ENCODE measurements at places on chromosomes 3 and 15. TPM values are rescaled to one million over a fixed set of nuclear protein-coding genes. Genes with fewer than 3 reads are reported as not detected.

The NOP10 gene
- total RNA-seq: 64.4 TPM

The IL17RB gene
- total RNA-seq: not detected

- H3K27me3 ChIP-seq: no peaks in the 10 kb centered on the region
- peaks cover 46% of the 10 kb centered on the region for H3K4me1 ChIP-seq
These were observed 145.4 kb downstream of the AKAP13 start for GRCh38 chr15:85525755-85526154.

The KNL1 gene
- total RNA-seq: 0.21 TPM

DNA sequence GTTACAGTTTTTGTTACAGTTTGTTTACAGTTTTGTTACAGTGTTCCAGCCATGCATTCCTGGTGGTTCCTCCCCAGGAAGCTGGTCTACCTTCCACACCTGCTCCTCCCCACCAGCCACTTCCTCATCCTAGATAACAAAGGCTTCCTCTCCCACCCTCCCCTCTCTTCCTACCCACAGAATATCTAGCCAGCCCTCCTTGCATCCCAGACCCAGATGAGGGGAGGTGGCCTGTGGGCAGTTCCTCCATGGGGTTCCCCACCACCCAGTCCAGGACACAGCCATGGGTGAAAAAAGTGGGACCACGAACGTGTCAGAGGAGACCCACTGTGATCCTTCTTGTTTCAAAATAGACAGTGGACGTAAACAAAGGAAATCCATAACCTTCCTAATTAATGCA lies 122.8 kb upstream of the ABHD17C start:
- H3K4me3 ChIP-seq: no peak overlapping the region
- no peak overlapping the region for H3K27ac ChIP-seq
- no peak for DNase-seq
- no peaks in the 10 kb centered on the region for H3K36me3 ChIP-seq

DNA sequence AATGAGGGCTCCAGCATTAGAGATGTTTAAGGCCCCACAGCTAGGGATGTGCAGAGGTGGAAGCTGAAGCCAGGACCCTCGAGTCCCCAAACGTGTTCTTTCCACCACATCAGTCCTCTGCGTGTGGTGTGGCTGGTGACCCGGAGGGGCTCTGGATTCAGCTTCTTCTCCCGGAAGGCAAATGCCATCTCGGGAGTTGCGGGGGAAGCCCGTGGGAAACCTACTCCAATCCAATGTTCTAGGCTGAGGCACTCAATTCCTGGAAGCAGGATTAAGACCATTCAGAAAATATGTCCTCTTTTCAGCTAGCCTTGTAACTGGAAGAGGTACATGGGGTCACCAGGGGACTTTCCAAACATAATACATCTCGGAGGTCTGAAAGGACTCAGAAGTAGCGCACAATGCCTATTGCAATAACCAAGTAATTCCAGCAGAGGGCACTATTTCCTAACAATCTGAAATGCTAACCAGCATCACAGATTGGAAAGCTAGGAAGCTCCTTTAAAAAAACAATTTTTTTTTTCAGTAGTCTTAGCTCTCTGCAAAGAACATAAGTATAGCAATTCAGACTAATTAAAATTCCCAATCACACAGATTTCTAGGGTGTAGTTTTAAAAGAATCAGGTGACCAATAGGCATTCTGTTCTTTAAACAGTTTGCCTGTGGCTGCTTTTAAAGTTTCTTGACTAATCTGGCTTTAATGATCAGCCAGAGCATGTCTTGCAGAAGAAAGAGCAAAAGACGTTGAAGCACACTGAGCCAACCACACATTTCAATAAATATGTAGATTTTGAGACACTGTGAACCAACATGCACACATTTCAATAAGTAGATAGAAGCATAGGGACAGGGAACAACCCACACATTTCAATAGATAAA lies 36.1 kb downstream of the BNC1 start:
- H3K36me3 ChIP-seq: no peaks in the 10 kb centered on the region
- peak; percentile 58 for DNase-seq
- no peak overlapping the region for H3K4me3 ChIP-seq
- H3K27me3 ChIP-seq: peaks cover 40% of the 10 kb centered on the region
- no peaks in the 10 kb centered on the region for H3K4me1 ChIP-seq

The PCSK6 gene
- total RNA-seq: 2.9 TPM

GRCh38 chr15:48602358-48603122 lies 43.0 kb downstream of the FBN1 start:
- H3K27ac ChIP-seq: no peak overlapping the region
- H3K27me3 ChIP-seq: no peaks in the 10 kb centered on the region
- H3K36me3 ChIP-seq: no peaks in the 10 kb centered on the region

- H3K27me3 ChIP-seq: no peaks in the 10 kb centered on the region
- no peak overlapping the region for H3K4me3 ChIP-seq
- no peaks in the 10 kb centered on the region for H3K36me3 ChIP-seq
- no peak for DNase-seq
- no peak overlapping the region for H3K27ac ChIP-seq
These were observed 337.1 kb upstream of the LRRFIP2 start for GRCh38 chr3:37511463-37511920.

DNA sequence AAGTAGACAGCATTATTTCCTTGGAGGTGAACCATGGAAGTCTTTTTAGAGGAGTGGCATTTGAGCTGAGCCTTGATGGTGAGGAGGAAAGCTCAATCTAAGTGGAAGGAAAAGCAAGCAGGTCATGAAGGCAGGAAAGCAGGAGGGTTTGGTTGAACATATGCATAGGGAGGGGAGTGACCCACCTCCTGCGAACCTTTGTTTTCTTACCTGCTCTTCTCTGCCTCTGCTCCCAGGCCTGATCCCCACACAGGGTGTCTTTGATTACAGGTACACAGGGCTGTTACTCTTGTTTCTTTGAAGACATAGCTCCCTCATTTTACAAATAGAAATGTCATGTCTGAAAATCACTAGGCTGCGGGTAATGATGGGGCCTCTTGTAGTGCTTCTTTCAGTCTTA lies 248.1 kb upstream of the TPRG1 start:
- H3K27ac ChIP-seq: no peak overlapping the region
- no peaks in the 10 kb centered on the region for H3K36me3 ChIP-seq

The DLL4 gene
- not detected for total RNA-seq

GRCh38 chr3:184583578-184584451 lies 22.2 kb downstream of the EPHB3 start:
- H3K27ac ChIP-seq: no peak overlapping the region
- peak overlapping the region; percentile 33 for H3K4me3 ChIP-seq
- peaks cover 14% of the 10 kb centered on the region for H3K27me3 ChIP-seq
- peaks cover 11% of the 10 kb centered on the region for H3K4me1 ChIP-seq
- peaks cover 7% of the 10 kb centered on the region for H3K36me3 ChIP-seq

DNA sequence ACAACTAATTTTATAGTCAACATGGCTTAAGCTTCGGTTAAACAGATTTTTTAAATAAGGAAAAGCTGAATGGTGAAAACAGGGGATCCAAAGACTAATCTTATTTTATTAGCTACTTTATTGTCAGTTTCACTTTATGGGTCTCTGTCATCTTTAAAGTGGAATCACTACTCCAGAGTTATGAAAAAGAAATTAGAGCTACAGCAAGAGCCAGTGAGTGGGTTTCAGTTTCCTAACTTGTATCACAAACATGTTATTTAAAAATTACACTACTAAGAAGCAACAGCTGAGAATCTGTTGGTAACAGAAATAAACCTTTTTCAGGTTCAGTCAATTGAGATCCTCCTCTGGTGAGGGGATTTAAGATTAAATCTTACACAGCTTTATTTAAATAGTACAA lies 10.0 kb downstream of the PHC3 start:
- H3K4me3 ChIP-seq: peak overlapping the region; percentile 44
- H3K27ac ChIP-seq: peak overlapping the region; percentile 36
- no peaks in the 10 kb centered on the region for H3K27me3 ChIP-seq
- peaks cover 63% of the 10 kb centered on the region for H3K4me1 ChIP-seq
- DNase-seq: no peak
- H3K36me3 ChIP-seq: no peaks in the 10 kb centered on the region

DNA sequence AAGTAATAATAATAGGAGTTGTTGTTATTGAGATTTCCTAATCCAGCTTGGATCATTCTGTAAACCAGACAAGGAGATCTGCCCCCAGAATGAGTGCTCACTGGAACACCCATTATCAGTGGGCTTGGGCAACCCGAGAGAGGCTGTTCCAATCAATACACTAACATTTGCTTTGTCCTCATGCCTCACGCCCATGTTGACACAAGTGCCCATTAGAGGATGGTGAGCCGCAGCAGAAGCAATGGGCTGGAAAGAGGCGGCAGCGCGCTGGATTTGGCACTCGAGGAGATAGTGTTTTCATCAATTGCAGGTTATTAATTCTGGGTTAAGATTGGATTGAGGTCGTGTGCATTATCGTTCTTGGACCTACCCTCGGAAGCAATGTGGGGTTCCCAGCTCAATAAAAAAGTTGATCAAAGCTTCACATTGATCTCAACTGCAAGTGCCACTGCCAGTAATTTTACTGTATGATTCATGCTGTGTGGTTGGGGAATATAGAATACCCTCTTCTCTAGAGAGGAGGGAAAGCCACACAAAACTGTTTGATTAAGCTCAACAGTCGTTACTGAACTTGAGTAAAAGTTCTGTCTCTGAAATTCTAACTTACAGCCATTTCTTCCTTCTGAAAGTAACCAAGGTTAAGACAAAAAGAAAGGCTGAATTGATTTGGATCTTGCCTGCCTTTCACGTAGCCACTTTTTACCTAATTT lies 15.7 kb downstream of the LYZL4 start:
- H3K4me1 ChIP-seq: peaks cover 12% of the 10 kb centered on the region
- no peaks in the 10 kb centered on the region for H3K27me3 ChIP-seq
- no peak overlapping the region for H3K4me3 ChIP-seq
- H3K36me3 ChIP-seq: no peaks in the 10 kb centered on the region
- no peak for DNase-seq
- H3K27ac ChIP-seq: peak overlapping the region; percentile 25

The ZNF654 gene
- total RNA-seq: 23.1 TPM

GRCh38 chr15:59976480-59977271 lies 27.4 kb upstream of the FOXB1 start:
- peak overlapping the region; percentile 72 for H3K4me3 ChIP-seq
- peaks cover 29% of the 10 kb centered on the region for H3K4me1 ChIP-seq
- H3K27me3 ChIP-seq: peaks cover 4% of the 10 kb centered on the region
- no peaks in the 10 kb centered on the region for H3K36me3 ChIP-seq
- peak overlapping the region; percentile 64 for H3K27ac ChIP-seq

The SH2D7 gene
- not detected for total RNA-seq

The CYP11A1 gene
- not detected for total RNA-seq

The DNAJC13 gene
- total RNA-seq: 45.9 TPM

GRCh38 chr3:197854596-197855343 lies 63.7 kb downstream of the LRCH3 start:
- H3K4me1 ChIP-seq: peaks cover 4% of the 10 kb centered on the region
- no peak for DNase-seq
- no peak overlapping the region for H3K27ac ChIP-seq
- H3K27me3 ChIP-seq: no peaks in the 10 kb centered on the region
